ENCODE measurements at places on chromosomes 1 and 21. TPM values are rescaled to one million over a fixed set of nuclear protein-coding genes. Genes with fewer than 3 reads are reported as not detected.

DNA sequence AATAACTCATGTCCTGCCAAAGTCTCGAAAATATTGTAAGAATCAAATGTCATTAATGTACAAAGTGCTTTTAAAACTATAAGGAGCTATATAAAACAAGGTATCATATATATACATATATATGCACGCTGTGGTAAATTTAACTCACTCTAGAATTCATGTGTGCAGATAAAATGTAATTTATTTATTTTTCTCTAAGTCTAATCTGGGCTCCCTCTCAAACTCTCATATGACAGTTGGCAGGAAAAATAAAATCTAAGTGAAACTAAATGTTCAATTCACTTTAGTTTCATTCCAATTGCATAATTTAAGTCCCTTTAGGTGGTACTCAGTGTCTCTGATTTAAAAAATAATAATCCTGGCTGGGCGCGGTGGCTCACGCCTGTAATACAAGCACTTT is 372.0 kb upstream of the DAB1 start:
- H3K4me3 ChIP-seq, result no peak overlapping the region
- no peaks in the 10 kb centered on the region for H3K27me3 ChIP-seq
- no peaks in the 10 kb centered on the region for H3K4me1 ChIP-seq
- DNase-seq, result no peak
- H3K27ac ChIP-seq, result no peak overlapping the region

ZNF436 gene
- total RNA-seq, result 10.9 TPM

DNA sequence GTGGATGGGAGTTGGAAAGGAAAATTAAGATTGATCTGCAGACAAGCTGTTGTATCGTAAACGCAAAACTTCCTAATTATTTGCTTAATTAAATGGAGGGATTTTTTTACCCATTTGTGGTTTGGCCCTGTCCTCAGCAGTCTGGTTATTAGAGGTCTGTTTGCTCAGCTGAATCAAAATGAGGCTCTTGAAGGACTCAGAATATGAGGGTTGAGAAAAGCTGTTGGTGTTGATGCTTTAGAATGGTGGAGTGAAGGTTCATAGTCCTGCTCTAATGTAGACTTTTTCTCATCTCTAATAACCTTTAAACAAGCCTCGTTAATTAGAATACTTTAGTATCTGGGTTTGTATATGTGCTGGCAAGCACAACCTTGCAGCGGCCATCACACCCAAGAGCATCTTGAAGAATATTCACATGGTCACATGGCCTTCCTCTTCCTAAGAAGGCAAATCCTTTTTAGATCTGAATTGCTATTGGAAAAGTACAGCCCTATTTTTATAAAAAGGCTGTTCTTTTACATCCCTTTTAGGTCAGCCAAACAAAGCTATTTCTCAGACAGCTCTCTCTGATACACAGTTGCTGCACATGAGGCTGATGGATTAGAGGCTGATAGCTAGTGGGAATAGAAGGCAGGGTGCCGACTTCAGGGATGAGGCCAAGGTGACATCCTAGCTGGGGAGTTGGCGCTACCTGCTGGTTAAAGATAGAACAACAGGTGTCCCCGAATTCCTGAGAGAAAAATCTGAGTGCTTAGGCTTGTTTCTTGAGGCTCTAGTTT is 53.8 kb downstream of the MACF1 start:
- H3K4me1 ChIP-seq, result peaks cover 8% of the 10 kb centered on the region
- H3K27ac ChIP-seq, result peak overlapping the region; percentile 32
- no peak overlapping the region for H3K4me3 ChIP-seq
- no peaks in the 10 kb centered on the region for H3K27me3 ChIP-seq
- peaks cover 68% of the 10 kb centered on the region for H3K36me3 ChIP-seq

BNIPL gene
- 5.2 TPM for total RNA-seq

SHISA4 gene
- total RNA-seq, result 8.6 TPM

CD34 gene
- total RNA-seq, result 50.7 TPM

Measured in upper lobe of right lung (tissue), 1 donor.